GM23338 (cell line): ENCODE measurements at places on chromosomes 3 and 15. TPM values are rescaled to one million over a fixed set of nuclear protein-coding genes. Genes with fewer than 3 reads are reported as not detected.

TERC gene
- total RNA-seq = 206 and 432 TPM in 2 replicates

LYSMD4 gene
- 20.9 and 23.8 TPM in 2 replicates for total RNA-seq

- peaks cover 16% of the 10 kb centered on the region for H3K4me1 ChIP-seq
- H3K27me3 ChIP-seq = no peaks in the 10 kb centered on the region
- H3K4me3 ChIP-seq = peak overlapping the region; percentile 8
- no peaks in the 10 kb centered on the region for H3K36me3 ChIP-seq
- peak; percentile 98 for DNase-seq
Observed at GRCh38 chr15:84734794-84735479, 13.5 kb upstream of the ZNF592 start.

DNA sequence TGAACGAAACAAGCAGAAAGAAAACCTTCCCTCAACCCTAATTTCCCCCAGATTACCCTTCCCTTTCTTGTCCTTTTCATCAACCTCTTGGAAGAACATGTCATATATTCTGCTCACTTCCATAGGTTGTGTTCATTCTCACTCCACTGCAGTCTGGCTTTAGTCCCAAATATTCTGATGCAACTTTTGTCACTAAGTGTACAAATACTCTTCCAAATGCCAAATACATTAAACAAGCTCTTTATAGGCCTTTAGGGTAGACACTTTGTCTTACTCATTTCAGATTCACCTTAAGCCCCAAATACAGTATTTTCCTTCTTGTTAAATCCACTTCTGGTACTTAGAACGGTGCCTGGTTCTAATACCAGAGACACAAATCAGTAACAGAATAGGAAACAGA lies 406.5 kb upstream of the CDIN1 start:
- H3K36me3 ChIP-seq = no peaks in the 10 kb centered on the region
- H3K4me1 ChIP-seq = no peaks in the 10 kb centered on the region
- H3K27me3 ChIP-seq = no peaks in the 10 kb centered on the region
- H3K4me3 ChIP-seq = no peak overlapping the region
- no peak for DNase-seq
- no peak overlapping the region for H3K27ac ChIP-seq

GRCh38 chr3:48367201-48367600 lies 4.8 kb upstream of the FBXW12 start:
- H3K4me3 ChIP-seq = no peak overlapping the region
- H3K27ac ChIP-seq = no peak overlapping the region

DNA sequence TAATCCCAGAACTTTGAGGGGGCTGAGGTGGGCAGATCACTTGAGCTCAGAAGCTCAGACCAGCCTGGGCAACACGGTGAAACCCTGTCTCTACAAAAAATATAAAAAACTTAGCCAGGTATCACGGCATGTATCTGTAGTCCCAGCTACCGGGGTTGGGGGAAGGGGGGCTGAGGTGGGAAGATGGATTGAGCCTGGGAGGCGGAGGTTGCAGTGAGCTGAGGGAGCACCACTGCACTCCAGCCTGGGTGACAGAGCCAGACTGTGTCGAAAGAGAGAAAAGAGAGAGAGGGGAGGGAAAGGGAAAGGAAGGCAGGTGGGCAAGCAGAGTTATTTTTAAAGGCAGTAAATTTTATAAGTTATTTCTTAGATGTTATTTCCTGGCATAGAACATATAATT lies 368.1 kb downstream of the ULK4 start:
- DNase-seq = no peak
- no peaks in the 10 kb centered on the region for H3K36me3 ChIP-seq
